Activated effector memory CD4-positive, alpha-beta T cell treated with Interleukin-2 at 50 U/mL for 16 hours (primary cell): ENCODE measurements at places on chromosomes 4 and X.

- no peak for DNase-seq
Measured at GRCh38 chr4:155033604-155034003, 174.8 kb upstream of the NPY2R start.

DNA sequence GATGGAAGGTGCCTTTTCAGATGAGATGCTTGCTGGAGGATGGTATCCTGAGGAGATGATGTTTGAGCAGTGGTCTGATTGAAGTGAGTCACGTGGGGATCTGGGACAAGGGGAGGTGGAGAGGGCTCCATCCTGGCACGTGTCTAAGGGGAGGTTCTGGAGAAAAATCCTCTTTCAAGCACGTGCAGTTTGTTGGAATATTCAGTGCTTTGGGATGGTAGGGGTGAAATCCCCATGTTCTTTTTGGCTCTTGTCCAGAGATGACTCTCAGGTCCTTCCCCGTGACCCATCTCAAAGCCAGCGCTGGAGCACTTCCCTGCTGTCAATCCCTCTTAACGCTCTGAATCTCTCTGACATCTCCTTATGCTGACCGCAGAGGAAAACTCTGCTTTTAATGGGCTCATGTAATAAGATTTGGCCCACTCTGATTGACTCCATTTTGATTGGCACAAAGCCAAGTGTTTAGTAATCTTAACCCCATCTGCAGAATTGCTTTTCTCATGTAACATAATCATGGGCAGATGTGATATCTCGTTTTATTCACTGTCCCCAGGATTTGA, 10.8 kb upstream of the KLKB1 start:
- DNase-seq = no peak

DNA sequence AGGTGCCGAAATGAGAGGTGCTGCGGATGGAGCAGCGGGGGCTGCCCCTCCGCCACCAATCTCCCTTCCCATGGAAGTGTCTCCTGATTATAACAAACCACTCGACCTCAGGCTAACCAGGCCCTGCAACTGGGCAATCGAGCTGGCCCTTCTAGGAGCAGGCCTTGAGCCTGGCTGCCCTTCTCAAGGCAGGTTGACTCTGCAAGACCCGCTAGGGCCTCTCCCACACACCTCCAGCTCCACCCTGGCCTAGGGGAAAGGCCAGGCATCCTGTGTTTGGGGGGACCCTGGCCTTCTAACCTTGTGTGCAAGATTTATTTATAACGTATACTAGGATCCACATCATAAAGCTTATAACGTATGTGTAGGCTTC, 3.7 kb upstream of the BCOR start:
- no peak for DNase-seq

- no peak for DNase-seq
Measured at GRCh38 chr4:1237981-1238675, 10.8 kb downstream of the CTBP1 start.

DNA sequence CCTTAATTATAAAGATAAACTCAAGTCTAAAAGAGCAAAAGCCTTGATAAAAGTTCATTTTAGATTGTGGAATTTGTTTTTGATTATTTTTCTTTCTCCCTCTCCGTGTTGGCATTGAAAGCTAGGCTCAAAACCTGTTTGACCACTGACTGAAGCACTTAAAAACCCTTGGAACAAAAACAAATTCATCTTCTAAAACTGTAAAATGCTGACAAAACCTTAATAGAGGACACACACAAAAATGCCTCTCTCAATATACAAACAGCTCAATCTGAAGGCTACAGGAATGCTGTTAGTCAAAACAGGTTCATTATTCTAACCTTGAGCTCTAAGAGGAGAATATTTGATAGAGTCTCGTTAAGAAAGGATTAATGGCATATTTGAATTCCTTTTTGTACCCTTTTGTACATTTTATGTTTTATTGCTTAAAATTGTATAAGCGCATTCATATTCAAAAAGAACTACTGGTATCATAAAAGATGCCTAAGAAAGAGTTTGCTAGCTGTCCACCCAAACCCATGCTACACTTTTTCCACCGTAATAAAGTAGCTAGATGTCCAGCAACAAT, 74.3 kb upstream of the NAP1L5 start:
- no peak for DNase-seq

GRCh38 chr4:13298655-13299054, 185.5 kb downstream of the RAB28 start:
- no peak for DNase-seq

GRCh38 chr4:36386691-36387090, 105.3 kb downstream of the DTHD1 start:
- no peak for DNase-seq
